ENCODE measurements at places on chromosomes 7 and 10.
A peak's percentile ranks its signal among the peaks of the same experiment; 100 is the strongest.

DNA sequence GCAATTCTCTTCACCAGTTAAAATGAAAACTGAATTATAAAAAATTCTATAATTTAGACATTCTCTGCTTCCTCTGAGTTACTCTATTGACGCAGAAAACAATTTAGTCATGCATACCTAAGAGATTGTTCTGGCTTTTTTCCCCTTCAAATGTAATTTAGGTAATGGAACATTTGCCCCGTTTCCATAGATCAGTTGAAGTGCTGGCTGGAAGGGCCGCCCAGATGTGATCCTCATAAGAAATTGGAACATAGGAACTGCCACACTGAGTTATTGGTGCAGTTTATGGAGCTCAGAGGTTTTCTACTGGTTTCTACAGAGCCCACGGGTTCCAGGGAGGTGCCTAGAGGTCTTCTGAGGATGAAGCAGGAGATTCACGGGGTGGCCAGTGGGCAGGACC is 581.7 kb downstream of the SDK1 start:
- no peak for DNase-seq

- DNase-seq = no peak
These were observed 40.3 kb downstream of the PDGFA start for GRCh38 chr7:479115-479947.

DNA sequence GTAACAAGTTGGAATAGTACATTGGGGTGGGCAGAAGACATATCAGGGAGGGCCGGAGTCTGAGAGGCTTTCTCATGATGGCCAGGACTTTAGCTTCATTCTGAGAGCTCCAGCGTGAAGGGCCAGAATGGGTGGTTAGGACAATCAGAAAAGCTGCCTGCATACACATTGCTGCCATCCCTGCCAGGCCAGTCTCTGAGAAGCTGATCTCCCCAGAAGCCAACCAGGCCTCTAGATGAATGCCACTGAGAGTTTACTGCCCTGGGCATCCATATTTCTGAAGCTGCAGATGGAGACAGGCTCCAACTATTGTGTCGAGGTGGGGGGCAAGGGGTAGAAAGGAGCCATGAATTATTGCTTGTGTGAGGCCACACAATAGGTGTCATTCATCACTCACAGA is 32.0 kb upstream of the ARHGAP22 start:
- DNase-seq = no peak

DNA sequence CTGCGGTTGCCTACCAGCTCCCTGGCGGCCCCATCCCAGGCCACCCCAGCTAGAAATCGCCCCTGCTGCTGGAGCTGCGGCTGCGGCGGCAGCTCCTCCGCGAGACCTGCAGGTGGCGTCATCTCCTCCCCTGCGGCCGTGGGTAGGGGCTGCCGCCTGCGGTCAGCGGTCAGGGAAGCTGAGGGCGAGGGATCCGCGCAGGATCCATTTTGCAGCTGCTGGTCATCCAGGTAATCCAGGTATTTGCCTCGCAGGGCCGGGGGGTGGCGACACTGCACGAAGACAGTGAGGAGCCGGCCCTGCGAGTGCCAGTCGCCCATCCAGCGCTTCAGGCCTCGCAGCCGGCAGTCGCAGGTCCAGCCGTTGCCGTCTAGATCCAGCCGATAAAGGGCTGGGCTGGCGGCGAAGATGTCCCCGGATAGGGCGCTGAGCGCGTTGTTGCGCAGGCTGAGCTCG is 1.5 kb downstream of the TRIL start:
- peak; percentile 56 for DNase-seq

DNA sequence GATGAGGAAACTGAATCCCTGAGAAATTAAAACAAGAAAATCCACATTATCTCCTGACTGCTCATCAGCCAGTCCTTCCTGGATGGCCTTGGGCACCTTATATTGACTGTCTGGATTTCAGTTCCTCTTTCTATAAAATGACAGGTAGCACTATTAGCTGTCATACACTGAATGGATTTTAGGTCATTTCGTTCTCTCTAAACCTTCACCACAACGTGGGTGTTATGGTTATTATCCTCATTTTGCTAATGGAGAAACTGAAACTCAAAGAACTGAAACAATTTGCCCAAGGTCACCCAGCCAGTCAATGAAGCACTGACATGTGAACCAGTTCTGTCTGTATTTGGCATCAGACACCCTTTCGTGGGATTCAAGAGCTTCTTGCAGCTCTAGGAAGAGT is 193.8 kb downstream of the CYP26A1 start:
- DNase-seq = no peak

DNA sequence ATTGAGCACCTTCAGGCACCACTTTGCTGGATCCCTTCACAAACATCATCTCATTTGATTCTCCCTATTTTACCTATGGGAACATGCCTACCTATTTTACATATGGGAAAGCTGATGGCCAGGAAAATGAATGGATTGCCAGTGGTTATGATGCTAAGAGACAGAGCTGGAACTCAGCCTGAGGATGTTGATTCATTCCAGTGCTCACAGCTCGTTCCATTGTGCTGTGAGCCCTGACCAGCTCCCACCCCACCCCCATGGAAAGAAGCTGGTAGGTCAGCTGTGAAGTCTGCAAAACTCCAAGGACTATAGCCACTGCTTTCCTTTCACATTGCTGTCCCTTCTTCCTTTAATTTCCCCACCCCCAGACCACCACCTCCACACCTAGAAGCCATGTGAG is 9.6 kb downstream of the UBTD1 start:
- DNase-seq = peak; percentile 50

- no peak for DNase-seq
These were observed at the start of gene NRP1 for GRCh38 chr10:33334153-33334804. TSS of gene NRP1 (minus strand) at chr10:33334667. CDS start at chr10:33334382, 285 bp downstream.

GRCh38 chr7:14988941-14989340 is 86.4 kb upstream of the DGKB start:
- peak; percentile 35 for DNase-seq

GRCh38 chr10:102652170-102652916 is 8.1 kb downstream of the TRIM8 start:
- DNase-seq = no peak

- DNase-seq = peak; percentile 38
These were observed 69.4 kb downstream of the SAMD9 start for GRCh38 chr7:93048136-93048930.

DNA sequence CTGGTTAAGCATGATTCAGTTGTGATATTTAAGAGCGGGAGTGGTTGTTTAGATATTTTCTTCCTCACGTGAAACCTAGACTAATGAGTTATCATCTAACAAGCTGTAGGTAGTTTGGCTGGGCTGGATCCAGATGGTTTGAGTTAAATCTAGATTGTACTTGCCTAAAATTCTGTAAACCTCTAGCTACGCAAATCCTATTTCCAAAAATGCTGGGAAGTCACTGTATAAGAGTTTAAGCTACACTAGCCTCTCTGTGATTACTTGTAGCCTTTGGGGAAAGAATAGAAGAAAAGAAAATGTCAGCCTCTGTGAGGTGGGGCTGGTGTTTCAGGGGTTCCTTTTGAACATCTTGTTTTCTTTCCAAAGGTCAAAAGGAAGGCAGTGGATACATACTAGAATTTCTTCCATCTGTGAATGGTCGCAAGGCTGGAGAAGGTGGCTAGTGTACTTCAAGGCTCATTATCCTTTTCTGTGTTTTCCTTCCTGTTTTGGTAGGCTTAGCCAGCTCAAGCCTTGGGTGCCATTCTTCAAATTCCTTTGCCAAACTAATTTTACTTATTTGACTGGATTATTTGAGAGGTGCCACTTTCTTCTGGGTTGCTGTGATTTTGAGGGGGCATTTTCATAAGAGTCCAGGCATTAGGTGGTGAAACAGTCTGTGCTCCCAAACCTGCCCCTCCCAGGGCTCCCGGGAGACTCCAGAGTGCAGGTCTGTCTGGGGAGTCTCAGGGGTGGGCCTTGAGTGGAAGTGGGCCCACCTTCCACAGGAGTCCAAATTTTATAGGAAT is 5.2 kb upstream of the EN2 start:
- DNase-seq = no peak

GRCh38 chr10:79475877-79476276 is 30.5 kb upstream of the ZCCHC24 start:
- DNase-seq = no peak

- no peak for DNase-seq
These were observed 6.9 kb downstream of the SMC3 start for GRCh38 chr10:110574420-110574819.

DNA sequence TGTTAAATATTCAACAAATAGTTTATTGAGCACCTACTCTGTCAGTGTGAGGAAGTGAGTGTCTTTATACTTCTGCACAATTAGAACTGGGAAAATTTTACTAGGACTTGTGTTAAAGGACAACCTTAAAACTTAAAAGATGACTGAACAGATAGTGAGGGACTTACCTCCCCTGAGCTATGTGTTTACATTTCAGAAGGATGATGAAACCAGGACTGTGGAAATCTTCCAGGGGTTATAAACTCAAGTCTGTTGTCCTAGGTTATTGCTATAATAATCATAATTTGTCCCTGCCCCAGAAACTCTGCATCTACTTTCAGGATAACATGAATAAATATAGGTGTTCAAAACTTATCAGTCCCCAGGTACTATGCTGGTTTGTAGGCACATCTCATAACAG is 261.0 kb upstream of the MKLN1 start:
- DNase-seq = peak; percentile 50

- DNase-seq = peak; percentile 58
These were observed 5.7 kb downstream of the LRRC20 start for GRCh38 chr10:70376436-70377378.

GRCh38 chr10:42941295-42941644 is 135.6 kb upstream of the RET start:
- no peak for DNase-seq

DNA sequence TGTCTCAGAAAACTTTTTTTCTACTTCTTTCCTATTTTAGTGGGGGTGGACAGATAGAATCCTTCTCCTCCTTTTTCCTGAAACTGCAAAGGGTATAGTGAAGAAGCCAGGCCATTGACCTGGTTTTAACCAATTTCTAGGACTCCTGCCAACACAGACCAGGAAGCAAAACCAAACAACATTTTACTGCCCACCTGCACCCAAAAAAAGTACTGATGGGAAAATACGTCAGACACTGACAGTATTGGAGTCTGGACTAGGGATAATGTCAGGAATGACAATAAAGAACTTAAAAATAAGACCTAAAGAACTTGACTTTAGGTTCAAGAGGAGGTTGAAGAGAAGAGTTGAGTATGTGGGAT is 5.0 kb upstream of the STEAP4 start:
- DNase-seq = no peak

GRCh38 chr10:5532307-5532605 is 7.5 kb downstream of the CALML3 start:
- no peak for DNase-seq

DNA sequence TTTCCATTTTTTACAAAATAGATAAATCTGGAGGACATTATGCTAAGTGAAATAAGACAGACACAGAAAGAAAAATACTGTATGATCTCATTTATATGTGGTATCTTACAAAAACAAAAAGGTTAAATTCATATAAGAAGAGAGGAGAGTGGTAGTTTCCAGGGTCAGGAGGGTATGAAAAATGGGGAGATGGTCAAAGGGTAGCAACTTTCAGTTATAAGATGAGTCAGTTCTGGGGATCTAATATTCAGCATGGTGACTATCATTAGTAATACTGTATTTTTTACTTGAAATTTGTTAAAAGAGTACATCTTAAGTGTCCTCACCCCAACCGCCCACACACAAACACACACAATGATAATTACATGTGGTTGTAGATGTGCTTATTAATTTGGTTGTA is 1250.1 kb downstream of the SORCS1 start:
- no peak for DNase-seq

- peak; percentile 56 for DNase-seq
These were observed 229.5 kb upstream of the FZD1 start for GRCh38 chr7:91034459-91035368.

DNA sequence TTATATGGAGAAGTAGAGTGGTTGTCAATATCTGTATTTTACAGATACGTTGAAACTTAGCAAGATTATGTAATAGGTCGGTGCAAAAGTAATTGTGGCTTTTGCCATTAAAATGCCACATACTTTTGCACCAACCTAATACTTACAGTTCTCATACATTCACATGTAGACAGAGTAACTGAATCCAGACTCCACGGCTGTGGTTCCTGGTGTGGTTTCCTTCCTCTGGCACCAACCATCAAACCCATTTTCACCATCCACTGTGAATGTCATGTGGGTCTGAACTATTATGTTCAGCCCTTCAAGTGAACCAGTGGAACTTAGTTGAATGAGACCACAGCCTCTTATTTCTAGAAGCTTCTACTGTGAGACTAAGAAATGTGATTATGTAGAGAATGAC is 31.5 kb upstream of the SLIT1 start:
- peak; percentile 30 for DNase-seq

- no peak for DNase-seq
These were observed 192.3 kb downstream of the IMMP2L start for GRCh38 chr7:111370002-111370401.

DNA sequence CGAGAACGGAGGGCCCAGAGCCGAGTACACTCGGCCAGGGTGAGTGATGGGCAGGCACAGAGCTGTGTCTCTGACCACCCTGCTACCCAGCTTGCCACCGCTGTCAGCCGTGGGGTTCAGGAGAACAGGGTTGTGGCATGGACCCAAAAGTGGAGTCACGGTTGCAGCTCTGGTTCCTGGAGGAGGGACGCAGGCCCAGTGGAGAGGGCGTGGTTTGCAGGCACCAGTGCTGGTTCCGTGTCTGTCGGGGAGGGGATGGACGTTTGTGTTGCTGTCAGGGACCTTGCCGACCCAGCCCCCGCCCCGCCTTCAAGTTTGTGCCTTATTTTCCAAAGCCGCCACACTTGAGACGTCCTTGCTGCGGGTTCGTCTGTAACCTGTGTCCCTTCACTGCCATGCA is 45.1 kb upstream of the AP5Z1 start:
- no peak for DNase-seq

DNA sequence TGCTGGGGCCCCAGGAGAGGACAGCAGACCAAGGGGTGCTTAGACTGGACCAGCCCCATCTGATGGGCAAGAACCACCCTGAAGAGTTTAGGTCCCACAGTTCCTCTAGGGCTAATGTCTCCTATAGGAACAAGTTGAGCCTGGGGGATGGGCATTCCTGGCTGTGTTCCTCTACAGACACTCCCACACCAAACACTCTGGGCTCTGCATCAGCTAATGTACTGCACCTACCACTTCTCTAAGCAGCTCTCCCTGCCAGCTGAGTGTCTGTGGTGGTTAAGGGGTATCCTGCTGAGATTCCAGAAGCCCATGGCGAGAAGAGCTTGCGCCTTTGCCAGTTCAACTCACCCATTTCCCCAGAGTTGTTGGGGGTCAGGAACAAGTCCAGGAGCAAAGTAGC is 284.1 kb upstream of the CSTF2T start:
- no peak for DNase-seq

DNA sequence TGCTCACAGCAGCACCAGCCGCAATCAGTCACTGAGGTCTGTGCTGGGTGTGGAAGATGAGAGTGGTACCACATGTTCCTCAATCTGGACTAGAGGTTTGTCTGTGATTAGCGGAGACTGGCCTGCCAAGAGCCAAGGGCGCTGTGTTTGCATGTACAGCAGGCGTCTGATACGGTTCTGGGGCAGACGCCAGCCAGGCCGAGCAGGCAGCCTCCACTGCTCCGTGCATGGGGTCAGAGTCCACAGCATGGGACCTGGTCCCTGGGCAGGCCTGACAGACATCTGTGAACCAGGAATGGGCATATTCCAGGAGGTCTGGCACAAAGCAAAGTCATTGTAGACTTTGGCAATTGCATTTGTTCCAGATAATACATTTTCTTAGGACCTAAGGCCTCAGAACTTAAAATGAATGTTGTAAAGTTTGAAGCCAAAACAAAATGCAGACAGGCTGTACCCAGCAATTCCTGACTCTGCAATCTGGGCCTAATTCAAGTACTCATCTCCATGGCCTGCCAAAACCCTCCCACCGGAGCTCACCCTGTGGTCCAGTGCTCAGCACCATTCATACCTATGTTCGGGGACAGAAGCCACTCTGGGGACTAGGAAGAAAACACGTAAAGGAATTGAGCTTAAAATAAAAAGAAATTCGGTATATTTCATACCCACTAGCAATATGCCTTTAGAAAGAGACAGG is 50.0 kb upstream of the FAM20C start:
- DNase-seq = no peak
